ENCODE measurements at places on chromosomes 5 and 9.

GRCh38 chr5:5473226-5473625, 50.7 kb downstream of the ICE1 start:
- no peak for DNase-seq

- no peak for DNase-seq
These were observed 4.9 kb downstream of the TMEM171 start for GRCh38 chr5:73125289-73125688.

GRCh38 chr5:54577937-54578653, 60.5 kb downstream of the SNX18 start:
- no peak for DNase-seq

DNA sequence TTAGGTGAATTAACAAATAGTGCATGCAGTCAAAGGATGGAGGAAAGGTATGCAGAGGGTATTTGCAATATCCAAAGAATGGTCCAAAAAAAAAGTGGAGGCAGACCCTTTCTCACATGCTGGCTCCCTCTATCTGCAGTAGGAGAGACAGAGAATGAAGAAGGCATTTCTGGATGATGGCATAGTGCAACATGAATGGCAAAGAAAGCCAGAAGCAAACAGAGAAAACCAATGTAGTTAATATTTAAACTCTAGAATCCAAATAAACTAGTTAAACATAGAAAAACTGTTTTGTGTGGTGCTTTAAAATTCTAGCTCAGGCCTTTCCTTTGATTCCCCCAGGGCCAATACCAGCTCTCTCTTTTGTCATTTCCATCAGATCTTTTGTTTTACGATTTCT, 403.1 kb upstream of the WWC1 start:
- no peak for DNase-seq

DNA sequence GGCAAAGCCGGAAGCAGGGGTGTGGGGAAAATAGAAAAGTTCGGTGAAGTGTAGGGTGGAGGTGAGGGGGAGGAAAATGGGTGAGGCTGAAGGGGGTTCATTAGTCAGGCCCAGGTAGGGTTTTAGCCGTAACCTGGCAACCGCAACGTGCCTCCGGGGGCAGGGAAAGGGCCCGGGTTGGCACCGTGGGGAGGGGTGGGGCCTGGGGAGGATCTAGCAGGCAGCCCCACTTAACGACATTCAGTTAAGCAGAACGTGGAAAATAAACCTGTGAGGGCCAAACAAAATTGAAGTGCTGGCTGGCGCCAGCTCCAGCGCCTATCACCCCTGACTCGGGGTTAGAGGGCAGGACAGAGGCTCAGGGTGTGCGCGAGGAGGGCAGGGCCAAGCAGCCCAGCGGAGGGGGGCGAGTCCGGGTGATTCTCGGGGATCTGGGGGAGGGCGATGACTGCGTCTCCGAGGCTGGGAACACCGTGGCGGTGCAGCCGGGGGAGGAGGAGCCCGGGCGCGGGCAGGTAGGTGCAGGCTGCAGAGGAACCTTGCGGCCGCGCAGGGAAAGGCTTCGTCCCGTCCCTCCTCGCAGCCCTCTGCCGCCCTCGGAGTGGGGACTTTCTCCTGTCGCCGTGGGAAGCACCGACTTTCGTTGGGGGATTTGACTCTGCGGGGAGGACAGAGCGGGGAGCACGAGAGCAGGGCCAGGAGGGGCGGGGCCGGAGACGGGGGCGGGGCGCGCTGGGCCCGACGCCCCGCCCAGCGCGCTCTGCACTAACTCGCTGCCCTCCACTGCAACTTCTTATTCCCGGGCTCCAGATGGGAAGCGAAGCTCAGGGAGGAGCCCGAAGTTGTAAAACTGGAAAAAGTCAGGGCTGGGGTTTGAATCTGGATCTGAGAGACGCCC, 5.1 kb downstream of the RGS14 start:
- DNase-seq: peak; percentile 51

DNA sequence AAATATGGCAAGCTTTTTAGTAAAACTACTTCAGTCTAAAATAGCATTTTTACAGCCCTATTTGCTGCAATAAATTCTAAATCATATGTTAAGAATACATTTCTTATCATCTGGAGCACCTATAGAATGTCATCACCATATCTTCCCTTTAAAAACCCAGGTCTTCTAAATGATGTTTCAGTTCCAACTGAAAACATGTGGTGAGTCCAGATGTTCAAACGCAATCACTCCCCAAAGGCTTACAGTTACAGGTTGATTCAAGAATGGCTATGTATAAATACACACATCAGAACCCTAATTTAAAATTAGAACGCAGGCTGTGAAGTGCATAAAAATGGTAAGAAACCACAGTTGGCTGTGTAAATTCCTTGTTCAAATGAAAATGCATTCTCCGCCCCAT, 796.3 kb downstream of the MAT2B start:
- no peak for DNase-seq

DNA sequence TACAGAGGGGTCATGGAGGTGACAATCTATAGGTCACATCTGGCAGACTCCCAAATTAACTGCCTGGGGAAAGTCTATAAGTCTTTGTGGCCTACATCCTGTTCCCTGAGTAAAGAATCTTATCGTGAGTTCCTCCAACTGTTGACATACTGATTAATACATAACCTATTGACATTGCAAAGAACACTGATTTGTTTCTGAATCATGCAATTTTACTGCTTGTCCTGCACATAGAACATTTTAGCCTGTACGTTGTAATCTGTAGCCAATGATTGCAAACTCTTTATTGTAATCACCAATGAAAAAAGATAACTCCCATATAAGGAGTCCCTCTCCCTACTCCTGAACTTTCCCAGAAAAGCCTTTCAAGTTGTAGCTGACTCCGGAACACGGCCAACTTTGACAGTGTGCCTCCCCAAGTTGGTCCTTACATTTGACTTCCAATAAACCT, 18.8 kb upstream of the OR2K2 start:
- no peak for DNase-seq

DNA sequence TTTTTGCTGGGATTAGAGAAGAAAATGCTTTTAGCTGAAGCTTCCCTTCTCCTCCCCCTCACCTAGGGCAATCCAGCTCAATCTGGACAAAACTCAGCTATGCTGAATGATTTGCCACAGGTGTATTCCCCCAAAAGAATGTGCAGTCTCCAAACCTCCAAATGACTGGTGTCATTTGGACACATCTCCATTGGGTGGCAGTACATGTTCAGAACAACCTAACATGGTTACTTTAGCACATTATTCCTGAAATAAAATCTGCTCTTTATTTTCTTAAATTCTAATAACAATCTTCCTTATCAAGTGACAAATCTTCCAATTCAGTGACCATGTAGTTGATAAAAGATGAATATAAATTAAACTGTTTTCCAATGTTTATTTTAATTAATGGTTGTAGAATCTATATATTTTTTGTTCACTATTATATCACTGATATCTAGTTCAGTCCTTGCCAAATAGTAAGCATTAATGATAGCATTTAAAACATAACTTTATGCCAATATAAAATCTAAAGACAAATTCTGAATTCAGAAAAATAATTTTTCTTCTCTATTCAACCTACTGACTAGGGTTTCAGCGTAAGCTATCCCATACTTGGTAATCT, 61.3 kb upstream of the MOCS2 start:
- peak; percentile 18 for DNase-seq

GRCh38 chr5:133732536-133732935, 120.2 kb upstream of the FSTL4 start:
- no peak for DNase-seq
